ENCODE measurements at places on chromosomes 16 and 17.
A peak's percentile ranks its signal among the peaks of the same experiment; 100 is the strongest.

DNA sequence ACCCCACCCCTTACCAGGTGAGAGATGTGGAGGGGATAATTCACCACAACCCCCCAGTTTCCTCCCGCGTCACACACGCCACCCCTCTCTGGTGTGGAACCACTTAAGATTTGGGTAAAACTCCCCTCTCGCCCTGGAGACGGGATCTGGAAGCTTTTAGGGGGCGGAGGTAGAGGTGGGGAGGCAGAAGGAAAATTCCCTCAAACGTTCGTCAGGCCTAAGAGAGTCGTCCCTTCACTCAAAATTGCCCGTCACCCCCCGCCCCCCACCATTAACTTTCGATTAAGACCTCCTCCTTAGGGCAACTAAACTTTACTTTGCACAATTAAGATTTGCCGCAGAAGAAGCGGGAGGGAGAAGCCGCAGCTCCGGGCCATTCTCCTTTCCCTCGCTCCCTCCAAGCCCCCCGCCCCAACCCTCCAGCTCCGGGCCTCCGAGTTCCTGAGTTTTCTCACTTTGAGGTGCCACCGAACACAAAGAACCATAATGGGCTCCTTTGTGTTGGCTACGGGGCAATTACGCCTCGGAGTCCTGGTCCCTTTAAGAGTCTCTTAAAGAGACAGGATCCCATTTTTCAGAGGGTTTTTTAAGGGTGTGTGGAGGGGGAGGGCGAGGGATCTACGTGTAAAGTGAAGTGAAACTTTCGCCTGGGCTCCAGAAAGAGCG is 985 bp upstream of the FZD2 start:
- DNase-seq: peak; percentile 84

DNA sequence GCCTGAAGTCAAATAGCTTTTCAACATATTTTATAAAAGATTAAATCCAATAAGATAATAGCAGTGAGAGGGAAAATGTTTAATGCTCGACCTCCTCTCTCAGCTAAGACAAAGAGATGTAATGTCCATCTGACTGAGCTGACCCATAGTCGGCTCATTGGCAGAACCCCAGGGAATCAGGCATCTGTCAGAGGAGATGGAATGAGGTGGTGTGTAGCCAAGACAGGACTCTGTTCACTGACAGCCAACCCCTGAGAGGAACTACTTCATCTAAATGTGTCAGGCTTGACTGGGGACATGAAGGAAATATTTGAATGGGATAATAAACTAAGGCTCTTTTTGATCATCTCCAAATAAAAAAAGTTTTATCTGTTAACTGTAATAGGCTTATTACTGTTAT is 188.0 kb downstream of the CDH11 start:
- DNase-seq: no peak

GRCh38 chr16:54173490-54173889 is 113.1 kb downstream of the IRX3 start:
- no peak for DNase-seq

- no peak for DNase-seq
Measured at GRCh38 chr17:40104594-40105486, 4.5 kb upstream of the NR1D1 start.

DNA sequence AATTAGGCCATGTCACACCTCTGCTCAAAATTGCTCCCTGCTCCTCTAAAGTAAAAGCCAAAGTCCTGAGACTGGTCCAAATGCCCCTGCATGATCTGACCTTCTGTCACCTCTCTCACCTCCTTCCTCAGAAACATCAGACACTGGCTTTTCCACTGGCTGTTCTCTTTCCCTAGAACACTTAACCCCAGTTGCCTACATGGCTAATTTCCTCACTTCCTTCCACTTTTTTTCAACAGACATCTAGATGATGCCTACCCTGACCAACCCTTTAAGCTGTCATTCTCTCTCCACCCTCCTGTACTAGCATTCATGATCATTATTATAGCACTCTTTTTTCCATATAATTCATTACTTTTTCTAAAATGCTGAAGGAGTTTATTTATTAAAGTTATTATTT is 31.0 kb downstream of the CCT6B start:
- DNase-seq: no peak

- no peak for DNase-seq
Measured at GRCh38 chr17:12974005-12974531, 43.8 kb downstream of the ELAC2 start.

GRCh38 chr17:68801335-68802247 is 153.6 kb downstream of the ABCA8 start:
- DNase-seq: no peak
